Activated CD4-positive, alpha-beta T cell treated with anti-CD3 and anti-CD28 coated beads, Interleukin-2, Interleukin-6, amounts not matched to agents 100 ng/mL and 50 ng/mL, durations not matched to agents 16 hours and 8 hours (primary cell): ENCODE measurements at places on chromosomes 5 and 9.

DNA sequence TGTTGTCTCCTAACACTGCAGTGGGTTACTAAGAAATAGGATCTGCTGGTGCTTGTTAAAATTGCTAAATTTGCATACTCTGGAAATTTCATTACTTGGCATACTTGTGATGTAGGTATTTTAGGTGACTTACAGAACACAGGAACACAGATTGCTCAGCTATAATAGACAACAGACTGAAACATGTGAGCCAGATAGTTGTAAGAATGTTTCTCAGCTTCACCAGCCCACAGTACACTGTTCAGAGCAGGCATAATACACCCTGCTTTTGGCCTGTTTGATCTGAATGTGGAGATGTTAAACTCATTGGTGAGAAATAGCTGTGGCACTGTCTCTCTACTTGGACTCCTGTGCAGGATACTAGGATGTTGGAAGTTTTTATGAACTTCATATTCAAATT is 275.7 kb downstream of the CSNK1G3 start:
- DNase-seq: no peak

- DNase-seq: no peak
Measured at GRCh38 chr9:95027914-95028852, 289.3 kb downstream of the FANCC start.

GRCh38 chr5:164336906-164337305 is 831.5 kb downstream of the MAT2B start:
- DNase-seq: no peak

GRCh38 chr5:139601429-139601828 is 40.3 kb downstream of the UBE2D2 start:
- DNase-seq: no peak

- no peak for DNase-seq
Measured at GRCh38 chr5:143682929-143683386, 129.0 kb upstream of the HMHB1 start.
